IPS DF 19.7 (cell line): ENCODE measurements at places on chromosomes 2 and 18.

DNA sequence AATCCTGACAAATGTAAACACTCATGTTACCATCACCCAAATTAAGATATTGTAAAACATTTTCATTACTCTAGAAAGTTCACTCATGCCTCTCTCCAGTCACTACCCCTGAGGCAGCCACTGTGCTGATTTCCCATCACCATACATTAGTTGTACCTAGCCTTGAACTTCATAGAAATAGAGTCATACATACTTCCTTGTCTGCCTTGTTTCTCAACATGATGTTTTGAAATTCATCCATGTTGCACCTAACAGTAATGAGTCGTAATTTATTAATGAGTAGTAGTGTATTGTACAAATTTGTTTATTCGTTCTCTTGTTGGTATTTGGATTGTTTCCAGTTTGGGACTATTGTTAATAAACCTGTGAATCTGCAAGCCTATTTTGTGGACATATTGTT, 49.0 kb upstream of the TWSG1 start:
- no peak for DNase-seq

DNA sequence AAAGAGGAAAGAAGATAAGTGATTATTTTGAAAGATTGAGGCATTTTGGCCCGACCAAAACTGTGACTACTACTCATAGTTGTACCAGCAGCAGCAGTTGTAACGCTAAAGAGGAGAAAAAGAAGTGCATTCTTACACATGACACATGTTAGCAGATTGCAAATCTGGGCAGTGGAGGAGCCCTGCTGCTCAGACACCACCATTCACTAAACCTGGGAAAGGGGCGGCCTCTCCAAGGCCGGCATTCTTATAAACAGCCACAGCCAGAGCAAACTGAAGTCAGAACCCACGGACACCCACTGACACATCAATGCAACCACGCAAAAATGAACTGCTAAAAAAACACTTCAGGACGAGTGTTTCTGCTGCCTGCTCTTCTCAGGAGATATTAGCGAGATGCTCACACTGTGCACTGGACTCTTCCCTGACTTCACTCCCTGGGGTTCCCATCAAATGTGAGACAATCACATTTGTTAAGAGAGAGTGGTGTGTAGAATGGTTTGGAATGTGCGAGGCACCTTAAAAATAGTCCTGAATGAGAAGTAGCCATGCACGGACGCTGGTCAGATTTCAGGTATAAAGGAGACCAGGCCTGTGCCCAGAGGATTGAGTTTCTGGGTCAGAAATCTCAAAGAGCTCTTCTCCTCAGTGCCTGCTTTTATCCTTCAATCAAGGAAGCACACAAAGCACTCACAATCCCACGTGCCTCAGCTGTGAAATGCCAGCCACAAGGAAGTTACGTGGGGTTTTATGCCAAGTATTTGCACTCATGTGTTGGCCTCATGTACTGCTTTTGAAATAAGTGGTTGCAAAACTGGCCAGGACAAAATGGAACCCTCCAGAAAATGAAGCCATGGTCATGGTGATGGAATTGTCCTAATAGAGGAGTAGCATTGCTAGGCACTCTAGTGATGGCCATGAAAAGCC, 83.4 kb downstream of the MTCL1 start:
- no peak for DNase-seq

- DNase-seq = no peak
Observed at GRCh38 chr2:66688951-66689350, 254.0 kb downstream of the MEIS1 start.

- no peak for DNase-seq
Observed at GRCh38 chr2:147614471-147614870, 230.4 kb upstream of the ACVR2A start.

DNA sequence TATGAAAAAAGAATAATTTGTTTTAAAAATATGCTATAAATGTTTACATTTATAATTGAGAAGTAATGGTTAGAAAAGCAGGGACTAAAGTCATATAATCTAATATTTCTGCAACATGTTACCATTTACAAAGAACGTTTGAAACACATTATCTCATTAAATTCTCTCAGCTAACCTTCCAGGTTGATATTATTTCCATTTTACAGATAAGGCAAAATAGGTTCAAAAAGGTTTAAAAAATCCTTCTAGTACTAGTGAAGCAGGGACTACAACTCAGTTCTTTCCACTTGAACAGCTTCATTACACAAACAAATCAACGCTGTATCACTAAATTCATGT, 875 bp downstream of the FASTKD1 start:
- DNase-seq = no peak

DNA sequence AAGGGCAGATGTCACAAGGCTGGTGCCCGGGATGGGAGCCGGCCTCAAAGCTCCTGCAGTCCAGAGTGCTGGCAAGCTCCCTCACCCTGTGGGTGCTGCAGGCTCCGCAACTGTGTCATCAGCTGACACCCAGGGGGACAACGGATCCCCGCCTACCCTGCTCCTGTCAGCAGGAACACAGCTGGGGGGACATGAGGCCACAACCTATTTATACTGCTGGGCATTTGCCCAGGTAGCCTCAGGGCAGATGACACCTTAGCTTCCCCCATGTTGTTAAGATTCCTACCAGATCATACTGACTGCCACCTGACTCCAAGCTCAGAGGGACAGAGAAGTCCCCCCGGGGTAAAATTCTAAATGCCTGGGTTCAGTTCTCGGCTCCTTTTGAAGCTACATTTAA, 1.2 kb downstream of the ANKRD23 start:
- no peak for DNase-seq

GRCh38 chr2:50448556-50448955, 583.4 kb downstream of the NRXN1 start:
- DNase-seq = no peak

DNA sequence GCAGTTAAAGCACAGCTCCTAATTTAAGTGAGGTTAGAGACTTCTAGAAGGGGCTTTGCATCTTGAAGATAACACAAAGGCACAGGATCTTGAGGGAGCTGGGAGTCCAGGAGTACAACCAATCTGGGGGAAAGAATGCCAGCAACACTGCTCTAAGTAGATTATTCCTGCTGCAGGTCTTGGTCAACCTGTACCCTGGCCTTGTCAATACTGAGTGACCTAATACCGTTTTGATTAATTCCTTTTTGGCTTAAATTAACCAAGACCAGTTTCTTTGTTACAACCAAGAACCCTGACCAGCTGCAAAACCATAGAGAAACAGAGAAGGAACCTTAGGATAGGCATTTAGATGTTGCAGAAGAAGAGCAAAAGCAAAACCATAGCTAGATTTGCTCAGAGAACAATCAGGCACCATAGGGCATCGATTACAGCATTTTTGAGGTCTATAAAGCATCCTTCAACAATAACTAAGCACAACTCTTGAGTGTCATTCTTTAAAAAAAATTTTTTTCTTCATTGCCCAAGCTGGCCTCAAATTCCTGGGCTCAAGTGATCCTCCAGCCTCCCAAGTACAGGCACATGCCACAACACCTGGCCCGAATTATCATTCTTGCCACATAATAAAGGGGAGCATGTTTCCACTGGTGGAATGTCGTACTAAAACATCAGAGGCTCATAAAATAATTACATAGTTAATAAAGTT, 6.3 kb downstream of the STARD7 start:
- DNase-seq = no peak

GRCh38 chr2:71720596-71721361, 267.4 kb downstream of the DYSF start:
- no peak for DNase-seq

- DNase-seq = no peak
Observed at GRCh38 chr2:192932376-192932775, 737.6 kb upstream of the TMEFF2 start.

- DNase-seq = no peak
Observed at GRCh38 chr2:14354231-14354630, 278.3 kb upstream of the LRATD1 start.

DNA sequence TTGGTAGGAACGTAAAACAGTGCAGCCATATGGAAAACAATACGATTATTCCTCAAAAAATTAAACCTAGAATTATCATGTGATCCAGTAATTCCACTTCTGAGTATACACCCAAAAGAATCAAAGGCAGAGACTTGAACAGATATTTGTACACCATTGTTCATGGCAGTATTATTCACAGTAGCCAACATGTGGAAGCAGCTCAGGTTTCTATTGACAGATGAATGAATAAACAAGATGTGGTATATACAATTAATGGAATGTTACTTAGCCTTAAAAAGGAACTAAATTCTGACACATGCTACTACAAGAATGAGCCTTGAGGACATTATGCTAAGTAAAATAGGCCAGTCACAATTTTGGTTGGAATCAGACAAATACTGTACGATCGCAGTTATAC, 14.2 kb upstream of the RTTN start:
- DNase-seq = no peak

DNA sequence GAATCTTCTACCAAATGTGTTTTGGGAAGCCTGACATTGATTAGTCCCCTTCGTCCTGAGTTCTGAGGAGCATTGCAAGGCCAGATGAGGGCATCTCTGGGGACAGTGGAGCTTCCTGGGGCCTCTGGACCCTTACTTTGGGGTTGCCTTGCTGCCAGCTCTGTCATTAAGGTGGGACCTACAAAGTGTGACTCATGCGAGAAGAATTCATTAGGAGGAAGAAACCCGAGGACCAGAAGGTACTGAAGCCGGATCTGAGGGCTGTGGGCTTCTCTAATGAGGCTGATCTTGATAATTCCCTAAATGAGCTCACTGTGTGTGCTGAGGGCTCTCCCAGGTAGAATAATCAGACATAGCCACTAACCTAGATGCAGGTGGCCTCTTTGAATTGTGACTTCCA, 695 bp upstream of the SCYGR2 start:
- peak; percentile 23 for DNase-seq

GRCh38 chr2:29281086-29281915, 166.1 kb downstream of the CLIP4 start:
- no peak for DNase-seq

DNA sequence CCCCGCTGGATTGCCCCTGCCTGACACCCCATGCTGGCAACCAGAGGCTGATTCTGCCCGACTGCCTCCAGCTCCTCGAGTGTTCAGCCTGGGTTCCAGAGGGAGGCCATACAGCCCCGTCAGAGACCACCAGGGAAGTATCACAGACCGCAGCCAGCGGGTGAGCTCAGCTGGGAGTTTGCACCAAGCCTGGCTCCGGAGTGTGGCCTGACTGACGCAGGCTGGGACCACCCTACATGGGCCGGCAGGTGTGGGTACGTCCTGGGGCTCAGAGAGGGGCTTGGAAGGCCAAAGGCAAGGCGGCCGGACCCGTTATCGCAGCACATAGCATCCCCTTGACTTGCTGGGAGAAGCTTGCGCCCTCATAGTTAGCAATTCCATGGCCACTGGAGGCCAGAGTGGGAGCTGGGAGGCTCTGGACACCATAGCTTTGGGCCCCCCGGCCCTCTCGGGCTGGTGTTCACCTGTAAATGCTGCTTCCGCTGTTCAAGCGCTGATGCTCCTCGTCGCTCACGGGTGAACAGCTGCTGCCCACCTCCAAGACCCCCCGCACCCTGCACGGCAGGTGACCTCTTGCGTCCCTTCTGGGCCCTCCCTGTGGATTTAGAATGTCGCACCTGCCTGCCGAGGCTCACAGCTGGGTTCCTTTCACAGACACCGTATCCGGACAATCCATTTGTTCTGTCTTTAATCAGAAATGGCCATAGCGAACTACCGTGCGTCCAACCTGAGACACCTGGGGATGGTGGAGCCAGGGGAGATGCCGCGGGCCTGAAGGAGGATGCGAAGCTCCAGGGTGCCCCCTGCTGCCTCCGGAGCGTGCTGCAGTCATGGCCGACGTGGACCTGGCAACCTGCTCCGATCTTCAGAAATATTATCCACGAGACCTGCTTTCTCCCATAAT, 31.2 kb upstream of the SLC66A3 start:
- DNase-seq = no peak

DNA sequence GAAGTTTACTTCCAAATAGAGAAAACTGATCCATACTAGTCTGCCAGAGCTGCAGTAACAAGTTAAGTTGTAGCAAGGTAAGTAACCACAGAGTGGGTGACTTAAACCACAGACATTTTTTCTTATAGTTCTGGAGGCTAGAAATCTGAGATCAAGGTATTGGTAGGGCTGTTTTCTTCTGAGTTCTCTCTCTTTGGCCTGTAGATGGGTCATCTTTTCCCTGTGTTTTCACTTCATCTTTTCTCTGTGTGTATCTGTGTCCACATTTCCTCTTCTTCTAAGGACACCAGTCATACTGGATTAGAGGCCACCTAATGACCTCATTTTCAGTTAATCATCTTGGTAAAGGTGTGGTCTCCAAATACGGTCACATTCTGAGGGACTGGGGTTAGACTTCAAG, 142.9 kb upstream of the MEX3C start:
- no peak for DNase-seq

DNA sequence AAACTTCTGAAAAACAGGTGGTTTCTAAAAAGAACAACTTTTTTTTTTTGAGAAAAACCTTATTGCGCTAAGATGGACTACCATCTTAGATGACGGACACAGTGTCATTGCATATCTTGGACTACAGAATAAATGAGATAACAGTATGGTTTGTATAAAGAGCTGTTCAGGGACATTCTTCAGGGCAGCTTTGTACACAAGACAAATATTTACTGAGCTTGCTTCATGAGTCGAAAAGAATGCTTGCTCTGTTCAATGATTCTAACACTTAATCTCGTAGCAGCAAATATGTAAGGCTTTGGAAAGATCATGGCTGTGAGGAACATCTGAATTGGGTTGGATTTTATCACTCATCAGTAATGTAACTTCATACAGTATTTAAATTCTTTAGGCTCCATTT, 282.5 kb upstream of the CWC22 start:
- no peak for DNase-seq

- DNase-seq = no peak
Observed at GRCh38 chr2:58788402-58788801, 547.3 kb upstream of the FANCL start.

DNA sequence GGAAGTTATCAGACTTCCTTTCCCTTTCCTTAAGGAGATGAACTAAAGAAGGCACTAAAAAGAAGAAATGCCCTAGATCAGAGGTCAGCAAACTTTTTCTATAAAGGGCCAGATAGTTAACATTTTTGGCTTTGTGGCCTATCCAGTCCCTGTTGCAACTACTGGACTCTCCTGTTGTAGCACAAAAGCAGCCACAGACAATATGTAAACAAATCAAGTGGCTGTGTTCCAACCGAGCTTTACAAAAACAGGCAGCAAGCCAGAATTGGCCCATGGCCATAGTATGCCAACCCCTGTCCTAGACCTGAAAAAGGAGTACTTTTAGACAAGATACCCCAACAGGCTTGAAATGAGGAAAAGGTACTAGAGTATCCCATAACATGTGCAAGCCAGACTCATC, 10.9 kb downstream of the NHEJ1 start:
- no peak for DNase-seq

GRCh38 chr2:127080938-127081755, 25.8 kb downstream of the BIN1 start:
- no peak for DNase-seq

- DNase-seq = peak; percentile 47
Observed at GRCh38 chr2:77521931-77522470, at the start of gene LRRTM4. LRRTM4 (minus strand) TSS chr2:77522376.

- DNase-seq = no peak
Observed at GRCh38 chr2:11680901-11681721, 11.1 kb upstream of the NTSR2 start.

GRCh38 chr18:36772241-36772723, 56.5 kb downstream of the TPGS2 start:
- DNase-seq = no peak

- DNase-seq = no peak
Observed at GRCh38 chr2:239943991-239944631, 81.0 kb downstream of the NDUFA10 start.
